ENCODE measurements at places on chromosomes 6 and 20.

DNA sequence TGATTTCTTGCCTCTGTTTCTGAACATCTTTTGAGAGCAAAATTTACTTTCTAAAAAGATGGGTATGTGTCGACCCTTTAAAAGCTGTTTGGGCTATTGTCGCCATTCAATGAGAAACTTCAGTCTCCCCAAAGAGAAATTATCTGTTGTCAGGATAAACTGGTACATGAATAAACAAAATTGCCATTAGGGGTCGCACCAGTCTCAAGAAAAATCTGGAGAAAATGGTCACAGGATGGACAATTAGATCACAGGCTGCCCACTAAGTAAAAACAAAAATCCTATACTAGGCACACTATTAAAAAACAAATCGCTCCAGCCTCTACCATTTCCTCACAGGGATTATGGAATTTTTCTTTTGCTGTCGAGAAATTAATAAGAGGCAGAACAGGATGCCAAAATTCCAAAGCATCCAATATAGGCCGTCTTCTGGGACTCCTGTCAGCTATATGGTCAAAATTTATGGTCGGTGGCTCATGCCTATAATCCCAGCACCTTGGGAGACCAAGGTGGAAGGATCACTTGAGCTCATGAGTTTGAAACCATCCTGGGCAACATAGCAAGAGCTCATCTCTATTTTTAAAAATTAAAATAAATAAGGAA lies 5.5 kb upstream of the HLA-E start:
- peak; percentile 83 for DNase-seq

GRCh38 chr20:35394271-35394670 lies 17.5 kb downstream of the UQCC1 start:
- DNase-seq, result no peak

DNA sequence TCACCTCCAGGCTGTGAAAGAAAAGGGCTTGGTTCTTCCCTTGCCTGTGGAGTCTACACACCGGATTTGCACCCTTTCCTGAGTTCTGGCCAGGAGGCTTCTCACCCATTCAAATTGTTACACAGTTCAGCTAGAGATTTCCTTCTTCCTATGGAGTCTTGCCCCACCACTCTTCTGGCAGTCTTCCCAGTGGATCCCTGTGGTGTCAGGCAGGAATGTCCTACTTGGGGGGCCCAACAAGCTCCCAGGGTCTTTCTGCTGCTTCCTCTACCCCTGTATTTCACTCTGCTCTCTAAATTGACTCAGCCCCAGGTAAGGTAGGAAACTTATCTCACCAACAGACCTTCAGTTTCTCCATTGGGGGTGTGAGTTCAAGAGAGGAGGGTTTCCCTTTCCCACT lies 14.0 kb upstream of the CST9L start:
- no peak for DNase-seq

DNA sequence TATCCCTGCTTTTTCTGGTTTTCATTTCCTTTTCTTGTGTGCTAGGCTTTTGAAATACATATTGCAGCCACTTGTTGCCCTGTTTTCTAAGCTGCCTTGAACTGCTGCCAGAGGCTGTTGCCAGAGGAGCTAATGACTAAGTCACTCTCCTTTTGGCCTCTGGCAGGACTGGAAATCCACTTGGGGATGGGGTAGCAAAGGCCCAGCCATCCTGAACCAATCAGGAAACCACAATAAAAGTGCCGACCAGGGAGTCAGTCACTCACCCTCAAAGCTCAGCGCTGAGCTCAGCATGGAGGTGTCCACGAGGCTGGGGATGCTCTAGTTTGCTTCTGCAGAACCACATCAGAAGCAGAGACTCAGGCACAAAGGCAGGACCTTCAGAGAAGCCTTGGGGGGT lies 813.0 kb downstream of the DHX35 start:
- DNase-seq, result peak; percentile 3

- no peak for DNase-seq
Observed at GRCh38 chr6:72621291-72622093, at the start of gene KCNQ5. Gene KCNQ5 (plus strand): TSS chr6:72622064.

DNA sequence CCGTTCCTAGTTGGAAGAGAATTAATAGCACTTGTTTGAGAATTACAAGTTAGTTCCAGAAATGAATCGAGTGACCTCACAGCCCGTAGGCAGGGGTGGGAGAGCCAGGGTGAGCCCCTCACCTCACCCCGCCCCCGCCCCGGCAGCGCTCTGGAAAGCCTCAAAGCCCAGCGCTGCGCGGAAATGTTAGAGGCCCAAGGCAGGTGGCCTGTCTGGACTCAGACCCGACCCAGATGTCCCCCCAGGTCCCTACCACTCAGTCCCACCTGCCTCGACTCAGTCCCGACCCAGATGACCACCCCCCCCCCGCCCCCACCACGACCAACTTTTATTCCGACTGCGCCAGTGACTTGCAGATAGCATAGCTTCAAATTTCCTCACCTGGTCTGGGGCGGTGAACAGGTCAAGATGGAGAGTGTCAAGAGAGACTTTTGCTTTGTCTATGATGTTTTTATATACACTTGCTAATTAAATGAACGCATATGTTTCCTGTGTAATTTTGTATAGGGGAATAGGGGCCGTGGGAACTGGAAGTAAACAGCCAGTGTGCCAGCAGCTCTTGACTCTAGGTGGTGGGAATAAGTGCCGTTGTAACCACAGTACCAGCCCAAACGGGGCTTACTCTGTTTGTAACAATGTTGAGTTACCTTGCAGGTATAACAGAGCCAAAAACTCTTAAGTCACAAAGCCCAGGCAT lies 1.2 kb upstream of the PXDC1 start:
- DNase-seq, result no peak

DNA sequence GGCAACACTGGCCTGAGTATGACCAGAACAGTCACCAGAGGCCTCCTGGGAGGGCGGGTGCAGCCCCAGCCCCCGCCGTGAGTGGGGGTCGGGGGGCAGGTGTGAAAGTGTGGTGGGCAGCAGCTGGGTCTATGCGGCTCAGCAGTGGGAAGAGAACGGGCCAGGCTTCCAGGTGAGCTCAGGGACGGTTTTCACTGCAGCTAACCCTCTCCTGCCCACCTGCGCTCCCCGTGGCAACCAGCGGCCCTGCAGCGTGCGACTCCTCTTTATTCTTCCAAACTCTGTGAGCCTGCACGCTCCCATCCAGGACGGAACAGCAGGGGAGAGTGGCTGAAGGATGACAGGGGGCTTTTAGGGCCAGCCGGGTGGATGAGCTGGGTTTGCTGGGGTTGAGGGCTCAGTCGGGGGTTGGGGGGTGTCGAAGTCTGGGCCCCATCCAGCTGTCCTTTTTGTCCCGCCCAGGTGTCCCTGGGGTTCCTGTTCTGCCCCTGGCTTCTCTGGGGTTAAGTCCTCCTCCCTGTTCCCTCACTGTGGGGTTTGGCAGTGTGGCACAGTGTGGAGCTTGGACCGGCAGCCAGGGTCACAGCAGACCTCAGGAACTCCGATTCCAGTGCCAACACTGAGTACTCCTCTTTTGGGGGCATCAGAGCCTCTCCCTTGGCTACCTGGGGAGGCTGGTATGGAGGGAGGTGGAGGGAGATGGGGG lies 859 bp upstream of the BIRC7 start:
- no peak for DNase-seq

DNA sequence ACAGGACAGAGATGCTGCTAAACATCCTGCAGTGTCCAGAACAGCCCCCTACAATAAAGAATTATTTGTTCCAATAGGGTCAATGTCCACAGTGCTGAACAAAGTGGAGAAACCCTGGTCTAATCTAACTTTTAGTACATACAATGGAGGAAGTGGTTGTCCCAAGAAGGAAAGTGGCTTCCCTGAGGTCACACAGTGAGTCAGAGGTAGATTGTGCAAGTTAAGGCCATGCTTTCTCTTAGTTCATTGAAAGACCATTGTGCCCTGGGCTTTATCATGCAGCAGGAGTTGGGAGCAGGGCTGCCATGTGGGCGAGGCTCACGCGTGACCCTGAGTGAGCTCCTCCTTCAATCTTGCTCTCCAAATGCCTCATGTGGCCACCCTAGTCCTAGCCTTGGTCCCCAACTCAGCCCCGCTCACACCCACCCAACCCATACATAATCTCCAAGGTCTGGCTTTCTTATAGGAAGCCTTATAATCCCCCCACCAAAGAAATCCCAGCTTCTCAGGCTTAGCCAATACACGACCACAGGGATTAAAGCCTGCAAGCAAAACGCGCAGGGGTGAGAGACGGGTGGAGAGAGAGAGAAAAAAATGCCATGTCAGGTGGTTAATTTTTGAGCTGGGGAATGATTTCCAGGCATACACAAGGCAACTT lies 19.9 kb downstream of the SLC13A3 start:
- no peak for DNase-seq

- no peak for DNase-seq
Observed at GRCh38 chr6:8481727-8482126, 46.4 kb upstream of the SLC35B3 start.

DNA sequence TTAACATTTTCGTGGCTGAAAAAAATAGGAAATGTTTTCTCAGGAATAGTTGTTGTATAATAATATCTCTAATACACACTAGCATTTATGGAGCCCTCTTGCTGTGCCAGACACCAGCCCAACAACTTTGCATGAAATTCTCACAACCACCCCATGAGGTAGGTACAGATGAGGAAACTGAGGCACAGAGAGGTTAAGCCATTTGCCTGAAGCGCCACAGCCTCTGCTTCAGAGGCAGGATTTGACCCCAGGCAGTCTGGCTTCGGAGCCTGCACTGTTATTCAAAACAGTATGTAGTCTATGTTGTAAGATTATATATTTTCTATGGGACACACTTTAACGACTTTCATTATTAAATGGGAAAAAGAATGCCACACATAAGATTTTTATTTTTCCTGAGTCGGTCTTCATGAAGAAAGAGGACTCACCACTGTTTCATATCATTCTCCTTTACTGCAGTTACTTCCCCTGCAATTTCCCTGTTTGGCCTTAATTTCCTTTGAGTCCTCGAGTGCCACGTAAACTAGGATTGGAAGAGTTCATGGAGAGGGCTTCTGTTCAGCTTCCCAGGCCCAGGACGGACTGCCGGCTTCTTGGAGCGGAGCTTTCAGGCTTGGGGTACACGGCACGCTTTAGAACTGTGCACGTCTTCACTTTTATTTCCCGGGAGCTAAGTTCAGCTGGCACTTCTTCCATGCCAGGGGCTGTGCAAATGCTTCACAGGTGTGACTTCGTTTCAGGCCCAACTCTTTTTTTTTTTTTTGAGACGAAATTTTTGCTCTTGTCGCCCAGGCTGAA lies 128.0 kb downstream of the BMP7 start:
- no peak for DNase-seq

DNA sequence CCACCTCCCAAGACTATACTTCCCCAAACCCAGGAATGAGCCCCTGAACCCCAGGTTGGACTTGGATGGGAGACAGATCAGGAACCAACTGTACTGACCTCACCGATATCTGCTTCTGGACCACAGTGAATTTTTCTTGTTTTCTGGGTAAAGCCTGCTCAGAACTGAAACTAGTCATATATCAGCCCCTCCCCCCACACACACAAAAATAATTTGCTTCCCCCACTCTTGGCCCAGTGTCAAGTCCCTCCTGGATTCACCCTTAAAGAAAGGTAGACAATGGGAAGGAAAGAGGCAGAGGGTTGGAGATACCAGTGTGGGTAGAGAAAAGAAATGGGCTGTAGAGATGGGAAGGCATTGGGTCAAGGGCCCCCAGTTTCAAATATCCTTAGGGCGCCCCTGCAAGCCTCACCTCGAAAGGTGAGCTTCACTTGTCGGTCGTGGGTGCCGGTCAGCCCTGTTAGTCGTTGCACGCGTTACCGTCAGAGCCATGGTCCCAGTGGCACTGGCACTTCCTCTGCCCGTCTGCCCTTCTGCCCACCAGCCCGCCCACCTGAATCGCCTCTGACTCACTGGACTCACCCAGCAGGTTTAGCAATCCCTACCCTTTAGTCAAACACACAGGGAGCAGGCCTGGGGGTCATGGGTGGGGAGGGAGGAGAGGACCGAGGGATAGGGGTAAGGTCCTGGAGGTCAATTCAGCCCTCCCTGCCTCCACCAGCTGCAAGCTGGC lies 8.5 kb upstream of the SPAG4 start:
- DNase-seq, result no peak

DNA sequence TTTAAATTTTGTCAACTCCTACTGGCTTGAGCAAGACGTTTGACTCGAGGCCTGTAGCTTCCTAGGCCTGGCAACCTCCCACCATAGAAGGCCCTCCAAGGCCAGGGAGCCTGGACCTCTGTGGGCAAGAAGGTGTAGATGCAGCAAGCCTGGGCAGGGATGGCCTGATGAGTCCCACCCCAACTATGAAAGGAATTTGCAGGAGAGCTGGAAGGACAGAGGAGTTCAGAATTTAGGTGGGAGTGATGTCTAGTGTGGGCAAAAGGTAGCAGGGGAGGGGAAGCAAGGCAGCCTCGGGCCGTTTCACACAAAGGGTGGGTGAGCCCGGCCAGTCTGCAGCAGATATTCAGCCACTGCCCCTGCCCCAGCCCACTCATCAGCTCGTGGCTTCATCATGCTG lies 245.2 kb downstream of the CDH26 start:
- DNase-seq, result no peak

GRCh38 chr6:110055387-110055735 lies 77.2 kb downstream of the GPR6 start:
- DNase-seq, result no peak

GRCh38 chr6:35310265-35310831 lies 12.7 kb downstream of the DEF6 start:
- DNase-seq, result no peak

- no peak for DNase-seq
Observed at GRCh38 chr6:55136916-55137315, 37.4 kb upstream of the HCRTR2 start.

DNA sequence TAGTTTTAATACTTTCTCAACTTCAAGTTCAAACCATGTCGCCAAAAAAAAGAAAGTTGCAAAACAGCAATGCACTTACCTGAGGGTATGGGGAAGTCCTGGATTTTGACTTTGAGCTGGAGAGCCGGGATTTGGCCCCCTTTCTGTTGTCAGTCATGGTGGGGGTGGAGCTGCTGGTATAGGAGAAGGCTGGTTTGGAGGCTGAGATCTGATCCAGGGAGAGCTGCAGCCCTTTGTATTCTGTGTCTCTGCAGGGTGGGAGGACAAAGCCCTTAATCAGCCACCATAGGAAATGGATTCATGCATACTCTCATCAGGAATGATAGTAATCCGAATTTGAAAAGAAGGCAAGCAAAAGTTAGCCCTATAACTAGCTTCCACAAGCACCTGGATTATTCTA lies 44.0 kb downstream of the SIM1 start:
- DNase-seq, result no peak

GRCh38 chr20:22216984-22217383 lies 367.4 kb downstream of the FOXA2 start:
- no peak for DNase-seq

DNA sequence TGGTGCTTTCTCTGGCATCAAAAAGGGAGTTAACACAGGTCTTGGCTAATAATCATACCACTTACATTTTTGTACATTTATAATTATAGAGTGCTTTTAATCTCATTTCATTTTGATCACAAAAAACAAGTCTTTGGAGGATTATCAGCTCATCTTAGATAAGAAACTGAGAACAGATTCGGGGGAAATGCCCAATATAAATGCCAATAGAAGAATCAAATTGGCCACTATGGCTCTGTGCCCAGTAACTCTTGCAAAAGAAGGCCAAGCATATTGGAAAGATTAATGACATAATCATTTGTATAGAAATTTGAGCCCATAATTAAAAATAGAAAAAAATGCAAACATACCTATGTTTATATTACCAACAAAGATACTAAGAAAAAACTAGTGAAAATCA lies 42.5 kb downstream of the IPCEF1 start:
- no peak for DNase-seq
